ENCODE measurements at places on chromosomes 1 and 21. TPM values are rescaled to one million over a fixed set of nuclear protein-coding genes. Genes with fewer than 3 reads are reported as not detected.

GRCh38 chr1:60895701-60896100 is 186.7 kb upstream of the NFIA start:
- DNase-seq: no peak

DNA sequence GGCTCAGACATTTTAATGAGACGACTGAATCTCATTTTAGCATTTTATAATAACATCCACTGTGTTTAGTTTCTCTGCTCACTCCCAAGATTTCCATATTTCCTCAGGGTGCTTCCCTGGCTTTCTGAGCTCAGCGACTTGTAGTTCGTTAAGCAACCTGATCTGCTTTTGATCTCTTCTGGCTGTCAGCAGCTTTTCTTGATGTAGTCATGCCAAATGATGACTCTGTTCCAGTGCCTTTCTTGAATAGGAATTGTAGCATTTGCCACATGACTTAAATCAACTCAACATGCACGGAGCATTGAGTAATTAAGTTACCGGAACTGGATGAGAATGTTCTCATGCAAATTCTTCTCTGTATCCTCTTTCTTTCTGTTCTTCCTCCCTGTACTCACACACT is 246.1 kb downstream of the FMN2 start:
- no peak for DNase-seq

GRCh38 chr1:91450260-91450659 is 45.6 kb upstream of the HFM1 start:
- no peak for DNase-seq

DNA sequence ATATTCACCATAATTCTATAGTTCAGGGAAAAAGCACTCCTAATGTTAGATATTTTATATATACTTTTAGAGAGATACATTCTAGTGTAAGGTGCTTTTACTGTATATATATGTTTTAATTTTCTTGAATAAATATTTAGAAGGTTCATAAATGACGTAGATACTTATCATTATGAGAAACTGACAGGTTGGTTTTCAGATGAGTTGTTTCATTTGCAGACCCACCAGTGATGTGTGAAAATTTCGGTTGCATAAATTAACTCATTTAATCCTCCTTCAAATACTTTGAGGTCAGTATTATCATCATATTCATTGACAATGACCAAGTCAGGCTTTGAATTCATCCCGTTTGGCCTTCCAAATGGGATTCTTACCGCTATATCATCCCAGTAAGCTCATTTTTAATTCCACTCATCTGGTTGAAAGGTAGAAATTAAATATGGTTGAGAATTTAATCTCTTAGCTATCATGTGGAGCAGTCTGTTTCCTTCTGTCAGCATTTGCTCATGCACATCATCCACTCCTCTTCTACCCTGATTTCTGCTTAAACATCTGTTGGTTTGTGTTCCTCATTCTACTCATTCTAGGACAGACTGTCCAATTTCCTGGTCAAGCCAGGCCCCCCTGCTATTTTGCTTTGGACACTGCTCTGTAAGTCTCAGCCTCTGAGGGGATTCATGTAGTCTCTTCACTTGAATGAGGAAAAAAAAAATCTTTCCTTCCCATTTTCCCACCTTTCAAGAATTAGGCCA is 1156.6 kb downstream of the PLA2G4A start:
- no peak for DNase-seq

- no peak for DNase-seq
Observed at GRCh38 chr1:214842856-214843255, 239.7 kb upstream of the KCNK2 start.

DNA sequence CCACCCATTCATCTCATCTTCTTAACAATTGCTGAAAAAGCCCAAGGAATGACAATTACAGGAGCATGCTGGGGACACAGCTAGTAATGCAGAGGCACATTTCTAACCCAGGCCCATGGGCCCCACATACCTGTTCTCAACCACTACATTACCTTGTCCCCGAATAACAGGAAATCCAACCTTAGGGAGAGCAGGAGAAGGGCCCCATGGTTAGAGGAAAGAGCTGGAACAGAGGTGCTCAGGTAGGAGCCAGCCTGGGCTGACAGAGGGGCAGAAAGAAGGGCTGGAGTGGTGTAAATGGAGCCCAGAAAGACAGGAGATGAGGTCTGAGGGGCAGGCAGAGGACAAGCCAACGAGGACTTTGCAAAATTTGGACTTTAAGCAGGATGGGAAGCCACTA is 11.4 kb upstream of the S100A8 start:
- no peak for DNase-seq

- DNase-seq: no peak
Observed at GRCh38 chr1:84540759-84541158, 33.5 kb downstream of the CTBS start.

DNA sequence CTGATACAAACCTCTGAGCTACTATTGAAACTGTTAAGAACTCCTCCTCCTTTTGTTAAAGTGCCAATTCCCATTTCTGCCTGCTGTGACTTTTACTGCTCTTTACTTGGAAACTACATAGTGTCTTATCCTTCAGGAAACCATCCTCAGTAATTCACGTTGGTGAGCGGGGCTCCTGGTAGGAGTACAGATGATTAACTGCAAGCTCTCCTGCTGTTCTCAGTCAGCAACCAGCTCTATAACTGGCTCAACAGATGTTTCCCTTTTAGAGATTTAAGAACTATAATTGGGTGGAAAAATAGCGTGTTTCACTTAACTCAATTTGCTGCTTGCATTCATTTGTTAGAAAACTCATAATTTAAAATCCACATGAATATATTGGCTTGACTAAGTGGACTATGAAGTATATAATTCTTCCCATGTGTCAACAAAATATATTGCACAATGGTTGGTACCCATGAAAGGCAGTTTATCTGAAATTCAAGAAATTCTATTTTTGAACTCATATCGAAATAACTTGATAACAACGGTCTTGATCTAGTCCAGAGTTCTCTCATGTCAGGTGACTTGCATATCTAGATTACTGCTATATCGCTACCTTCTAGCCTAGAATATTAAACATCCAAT is 574.0 kb downstream of the KCNT2 start:
- no peak for DNase-seq

DNA sequence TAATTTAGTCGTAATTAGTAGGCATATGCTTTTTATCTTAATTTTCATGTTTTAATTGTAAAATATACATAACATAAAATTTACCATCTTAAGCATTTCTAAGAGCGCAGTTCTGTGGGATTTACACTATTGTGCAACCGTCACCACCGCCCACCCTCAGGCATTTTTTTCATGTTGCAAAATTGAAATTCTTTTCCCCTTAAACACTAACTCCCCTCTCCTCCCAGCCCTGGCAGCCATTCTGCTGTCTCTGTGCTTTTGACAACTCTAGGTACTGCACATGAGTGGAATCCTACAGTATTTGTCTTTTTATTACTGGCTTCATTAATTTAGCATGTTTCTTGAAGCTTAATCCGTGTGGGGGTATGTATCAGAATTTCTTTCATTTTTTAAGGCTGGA is 7.8 kb downstream of the PIK3CD start:
- no peak for DNase-seq

DNA sequence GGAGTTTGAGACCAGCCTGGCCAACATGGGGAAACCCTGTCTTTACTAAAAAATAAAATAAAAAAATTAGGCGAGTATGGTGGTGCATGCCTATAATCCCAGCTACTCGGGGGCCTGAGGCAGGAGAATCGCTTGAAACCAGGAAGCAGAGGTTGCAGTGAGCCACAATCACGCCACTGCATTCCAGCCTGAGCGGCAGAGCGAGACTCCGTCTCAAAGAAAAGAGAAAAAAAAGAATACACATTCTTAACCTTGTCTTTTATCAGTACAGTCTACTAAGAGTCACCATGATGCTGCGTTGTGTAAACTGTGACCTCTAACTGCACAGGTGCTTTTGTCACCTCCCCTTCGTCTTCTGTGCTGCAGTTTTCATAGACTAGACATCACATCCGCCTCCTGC is 37.2 kb downstream of the PCNT start:
- no peak for DNase-seq

- no peak for DNase-seq
Observed at GRCh38 chr21:14771593-14771992, 225.5 kb upstream of the SAMSN1 start.

GRCh38 chr1:188426561-188426960 is 1597.8 kb downstream of the PLA2G4A start:
- DNase-seq: no peak

- no peak for DNase-seq
Observed at GRCh38 chr21:36877741-36878140, 88.7 kb downstream of the HLCS start.

- peak; percentile 86 for DNase-seq
Observed at GRCh38 chr1:183841950-183842794, 37.3 kb downstream of the RGL1 start.

DNA sequence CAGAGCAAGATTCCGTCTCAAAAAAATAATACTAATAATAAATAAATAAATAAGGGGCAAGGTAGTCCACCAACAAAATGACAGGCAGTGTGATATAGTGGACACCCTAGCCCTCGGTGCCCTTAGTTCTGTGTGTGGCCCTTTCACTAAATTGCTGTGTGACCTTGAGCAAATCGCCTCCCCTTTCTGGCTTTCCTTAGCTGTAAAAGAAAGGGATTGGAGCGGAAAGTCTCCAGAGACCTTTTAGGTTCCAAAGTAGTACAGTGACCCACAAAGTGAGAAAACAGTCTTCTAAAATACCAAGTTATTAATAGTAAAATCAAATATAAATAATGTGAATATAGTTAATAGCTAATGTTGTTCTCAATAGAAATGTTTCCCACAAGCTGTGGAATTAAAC is 7.6 kb downstream of the LMNA start:
- DNase-seq: no peak

DNA sequence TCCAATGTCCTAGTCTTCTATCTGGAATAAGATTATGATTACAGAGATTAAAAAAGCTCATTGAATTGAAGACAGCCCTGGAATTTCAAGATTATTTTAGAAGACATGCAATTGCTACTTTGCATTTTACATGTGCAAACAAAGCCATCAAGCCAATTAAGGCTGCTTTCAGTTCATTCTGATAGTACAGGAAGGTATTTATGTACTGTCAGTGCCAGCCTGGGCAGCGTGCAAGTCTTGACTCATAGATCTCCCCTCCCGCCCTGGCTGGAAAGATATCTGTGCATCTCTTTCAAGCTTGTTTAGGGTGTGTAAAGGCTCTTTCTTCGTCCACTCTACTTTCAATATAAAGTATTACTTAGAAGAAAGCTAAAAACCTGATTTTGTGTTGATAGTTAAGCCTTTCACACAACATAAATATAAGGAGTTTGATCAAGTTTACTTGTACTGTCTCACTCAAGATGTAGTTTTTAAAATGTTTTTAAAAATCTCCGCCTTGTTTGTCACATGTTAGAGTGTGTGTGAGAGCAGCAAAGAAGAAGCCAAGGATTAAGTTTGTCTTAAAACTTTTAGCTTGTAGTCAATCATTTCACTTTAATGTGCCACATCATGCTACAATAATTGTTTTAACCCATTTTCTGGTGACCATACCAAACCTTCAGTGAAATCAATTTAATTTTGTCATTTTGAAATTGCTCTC is 13.6 kb upstream of the LYPLAL1 start:
- DNase-seq: no peak

- no peak for DNase-seq
Observed at GRCh38 chr1:2050793-2051682, 827 bp downstream of the PRKCZ start.

DNA sequence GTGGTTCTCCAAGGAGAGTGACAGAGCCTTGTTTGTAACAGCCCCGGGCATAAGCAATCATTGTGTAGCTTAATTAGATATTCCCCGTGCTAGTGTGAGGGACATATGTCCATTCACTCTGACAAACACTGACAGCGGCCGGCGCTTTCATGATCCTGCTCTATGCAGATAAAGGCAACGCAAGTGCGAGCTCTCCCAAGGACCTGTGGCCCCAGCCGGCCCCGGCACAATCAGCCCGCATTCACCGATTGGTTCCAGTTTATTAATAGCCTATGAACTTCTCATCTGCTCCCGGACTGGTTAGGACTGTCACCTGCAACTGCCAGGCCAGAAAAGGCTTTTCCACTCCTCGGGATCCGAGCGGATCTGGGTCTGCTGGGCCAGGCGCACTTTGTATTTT is 18.0 kb upstream of the OLIG1 start:
- DNase-seq: no peak

- DNase-seq: peak; percentile 79
Observed at GRCh38 chr1:152347116-152347728, 12.6 kb downstream of the FLG2 start.

GRCh38 chr1:212873518-212873917 is 15.4 kb downstream of the FLVCR1 start:
- DNase-seq: no peak

- DNase-seq: peak; percentile 13
Observed at GRCh38 chr1:205375835-205376545, 19.3 kb upstream of the KLHDC8A start.

- no peak for DNase-seq
Observed at GRCh38 chr1:100188617-100189016, 10.6 kb upstream of the LRRC39 start.

DNA sequence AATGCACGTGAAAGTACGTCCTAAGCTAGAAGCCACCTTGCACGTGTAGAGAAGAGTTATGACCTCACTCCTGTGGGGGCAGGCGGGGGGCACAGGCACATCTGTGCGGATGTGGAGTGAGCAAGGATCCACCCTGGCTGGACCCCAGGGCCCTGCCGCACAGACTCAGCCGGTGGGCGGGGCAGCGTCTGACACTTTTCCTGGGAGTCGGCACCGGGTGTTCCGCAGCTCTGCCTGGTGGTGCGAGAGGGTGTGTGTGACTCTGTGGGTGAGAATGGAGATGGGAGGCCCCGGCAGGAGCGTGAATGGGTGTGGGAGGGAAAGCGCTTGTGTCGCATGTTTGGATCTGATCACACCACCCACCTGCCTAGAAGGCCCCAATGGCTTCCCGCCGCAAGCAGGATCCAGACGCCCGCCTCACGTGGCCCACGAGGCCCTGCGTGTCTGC is 29.5 kb downstream of the RAP1GAP start:
- DNase-seq: no peak

- DNase-seq: peak; percentile 59
Observed at GRCh38 chr1:25806418-25806817, 6.4 kb downstream of the SELENON start.

GRCh38 chr1:17281775-17282181 is 26.2 kb upstream of the PADI4 start:
- DNase-seq: no peak

GRCh38 chr1:9368356-9368755 is 75.7 kb downstream of the SPSB1 start:
- DNase-seq: no peak

GRCh38 chr1:162197615-162198421 is 128.3 kb downstream of the NOS1AP start:
- DNase-seq: no peak

GRCh38 chr1:81349194-81349965 is 451.4 kb upstream of the ADGRL2 start:
- no peak for DNase-seq

Gene MRPL9
- total RNA-seq: 92.7 TPM

Gene LPAR3
- 0.17 TPM for total RNA-seq

Gene BMP8B
- 0.17 TPM for total RNA-seq

Gene FMO5
- 3.6 TPM for total RNA-seq

Gene LAPTM5
- total RNA-seq: 39.9 TPM

Gene DHRS3
- total RNA-seq: 121 TPM

Gene CLCNKB
- 0.34 TPM for total RNA-seq

Gene ZFP69B
- total RNA-seq: 1.2 TPM

Gene MXRA8
- total RNA-seq: 0.56 TPM

Gene SFN
- total RNA-seq: 0.70 TPM

Gene VWA5B1
- total RNA-seq: not detected

Data from dermis blood vessel endothelial cell (primary cell).